ENCODE measurements at places on chromosomes 13 and 19. TPM values are rescaled to one million over a fixed set of nuclear protein-coding genes. Genes with fewer than 3 reads are reported as not detected.

DNA sequence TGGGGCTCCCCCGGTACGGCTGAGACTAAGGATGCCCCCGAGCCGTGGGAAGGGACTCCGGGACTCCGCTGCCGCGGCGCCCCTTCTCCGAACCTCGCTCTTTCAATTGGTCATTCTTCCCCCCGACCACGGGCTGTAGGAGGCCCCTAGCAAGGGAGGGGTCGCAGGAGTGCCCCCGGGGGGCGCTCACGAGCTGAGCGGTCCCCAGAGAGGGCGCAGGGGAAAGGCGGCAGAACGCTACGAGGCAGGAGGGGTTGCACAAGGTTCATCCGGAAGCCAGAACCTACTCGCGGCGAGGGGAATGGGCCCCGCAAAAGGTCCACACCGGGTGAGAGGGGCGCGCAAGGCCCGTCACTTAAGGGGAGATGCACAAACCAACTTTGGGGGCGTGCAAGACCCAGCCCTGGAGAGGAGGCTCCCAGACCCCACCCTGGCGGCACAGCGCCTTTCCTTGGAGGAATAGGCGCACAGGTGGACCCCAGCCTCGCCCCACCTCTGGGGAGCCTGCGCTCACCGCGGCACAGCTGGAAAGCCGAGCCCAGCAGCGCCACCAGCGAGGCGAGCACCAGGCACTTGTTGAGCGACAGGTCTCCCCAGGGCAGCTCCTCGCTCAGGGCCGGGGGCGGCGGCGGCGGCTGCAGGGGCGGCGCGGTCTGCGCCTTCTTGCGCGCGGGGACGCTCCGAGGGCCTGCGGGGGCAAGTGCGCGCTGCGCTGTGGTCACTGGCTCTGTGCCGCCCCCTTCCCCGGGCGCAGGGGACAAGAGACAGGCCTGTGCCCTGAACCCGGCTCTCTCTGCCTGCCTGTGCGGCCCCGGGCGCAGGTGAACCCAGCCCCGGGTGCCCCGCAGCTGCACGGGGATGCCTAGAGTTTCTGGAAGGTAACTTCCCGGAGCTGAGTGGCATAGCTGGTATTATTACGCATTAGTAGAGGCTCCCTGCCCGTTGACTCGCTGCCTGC is 2.8 kb downstream of the JSRP1 start:
- peak; percentile 58 for DNase-seq

- DNase-seq: no peak
Observed at GRCh38 chr19:38671654-38672053, 24.2 kb downstream of the ACTN4 start.

- DNase-seq: peak; percentile 46
Observed at GRCh38 chr13:32164622-32165268, 133.2 kb downstream of the FRY start.

DNA sequence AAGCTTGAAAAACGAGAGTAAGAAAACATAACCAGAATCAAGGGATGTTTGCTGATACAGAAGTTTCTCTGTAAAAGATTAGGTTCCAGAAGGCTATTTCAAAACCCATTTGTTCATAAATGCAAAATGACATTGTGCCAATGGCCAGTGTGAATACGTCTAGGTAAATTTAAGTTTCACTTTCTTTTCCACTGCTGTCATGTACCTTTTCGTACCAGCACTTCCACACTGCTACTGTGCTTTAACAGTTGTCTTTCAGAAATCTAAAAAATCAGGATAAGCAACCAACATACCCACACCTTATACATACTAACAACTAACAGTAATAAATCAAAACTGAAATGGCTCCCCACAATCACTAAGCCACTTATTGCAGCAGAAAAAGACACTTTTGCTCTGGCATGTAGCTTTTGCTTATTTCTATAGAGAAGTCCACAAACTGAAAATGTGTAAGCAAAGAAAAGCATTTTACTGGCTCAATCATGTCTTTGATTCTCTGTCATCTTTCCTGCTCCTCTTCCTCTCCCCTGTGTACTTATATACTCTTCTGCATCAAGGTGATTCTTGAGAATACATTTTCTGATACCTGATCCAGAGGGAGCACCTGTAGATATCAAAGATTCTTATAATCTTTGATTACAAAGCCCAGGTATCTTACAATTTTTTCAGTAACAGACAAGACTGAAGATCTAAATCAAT is 34.3 kb downstream of the ELF1 start:
- DNase-seq: no peak

DNA sequence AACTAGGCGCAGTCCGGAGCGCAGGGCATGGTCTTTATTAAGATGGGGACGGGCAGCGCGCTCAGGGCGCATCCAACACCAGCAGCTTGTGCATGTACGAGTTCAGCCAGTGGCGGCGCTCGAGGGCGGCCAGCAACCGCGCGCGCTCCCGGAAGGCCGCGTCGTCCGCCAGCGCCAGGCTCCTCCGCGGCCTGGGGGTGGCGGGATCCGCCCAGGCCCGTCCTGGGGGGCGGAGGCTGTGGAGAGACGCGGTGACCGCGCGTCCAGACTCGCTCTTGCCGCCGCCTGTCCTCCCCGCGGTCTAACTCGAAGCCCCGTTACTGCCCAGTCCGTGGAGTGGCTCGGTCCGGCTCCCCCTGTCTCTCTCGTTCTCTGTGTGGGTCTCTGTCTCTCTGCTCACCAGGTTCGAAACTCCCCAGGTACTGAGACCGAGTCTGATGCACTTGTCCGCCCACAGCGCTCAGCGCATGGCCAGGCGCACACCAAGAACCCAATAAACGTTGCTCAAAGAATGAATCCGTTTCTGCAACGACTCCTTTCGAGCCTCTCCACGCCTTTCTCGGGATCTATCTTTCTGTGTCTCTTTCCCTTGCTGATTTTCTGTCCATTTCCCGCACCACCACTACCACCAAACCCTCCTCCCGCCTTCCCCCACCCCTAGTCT is 702 bp downstream of the PTH2 start:
- DNase-seq: peak; percentile 85

The GTF2F2 gene
- polyA plus RNA-seq: 30.3 TPM

The CCDC122 gene
- polyA plus RNA-seq: 1.4 TPM

DNA sequence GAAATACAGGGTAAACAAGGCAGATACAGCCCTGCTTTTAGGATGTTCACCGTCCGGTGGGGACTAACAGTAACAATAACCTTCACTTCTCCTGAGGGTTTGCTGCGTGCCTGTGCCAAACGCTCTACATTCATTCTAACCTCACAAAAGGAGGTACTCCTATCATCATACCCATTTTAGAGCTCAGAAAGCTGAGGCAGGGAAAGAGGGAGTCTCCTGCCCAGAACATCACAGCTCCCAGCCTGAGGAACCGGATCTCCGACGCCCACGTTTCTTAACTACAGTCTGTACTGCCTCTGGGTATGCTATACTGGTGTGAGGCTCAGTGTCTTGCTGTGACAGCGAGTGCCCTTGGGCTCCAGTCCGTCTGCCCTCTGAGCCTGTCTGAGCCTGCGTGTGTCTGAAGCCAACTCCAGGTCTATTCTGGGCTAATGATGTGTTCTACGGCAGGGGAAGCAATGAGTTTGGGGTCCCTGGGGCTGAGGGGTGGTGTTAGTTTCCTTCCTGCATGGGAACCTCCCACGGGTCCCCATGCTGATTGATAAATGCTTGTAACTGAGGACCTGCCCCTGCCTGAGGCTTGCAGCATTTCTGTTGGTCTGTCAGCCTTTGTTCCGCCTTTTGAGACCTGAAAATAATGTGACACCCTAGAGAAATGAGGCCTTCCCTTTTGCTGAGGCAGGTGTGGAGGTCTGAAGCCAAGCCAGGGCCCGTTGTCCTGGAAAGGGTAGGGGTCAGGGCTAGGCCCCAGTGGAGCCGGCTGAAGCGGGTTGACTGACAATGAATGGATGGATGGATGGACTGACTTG is 4.9 kb downstream of the LIPE start:
- DNase-seq: no peak

DNA sequence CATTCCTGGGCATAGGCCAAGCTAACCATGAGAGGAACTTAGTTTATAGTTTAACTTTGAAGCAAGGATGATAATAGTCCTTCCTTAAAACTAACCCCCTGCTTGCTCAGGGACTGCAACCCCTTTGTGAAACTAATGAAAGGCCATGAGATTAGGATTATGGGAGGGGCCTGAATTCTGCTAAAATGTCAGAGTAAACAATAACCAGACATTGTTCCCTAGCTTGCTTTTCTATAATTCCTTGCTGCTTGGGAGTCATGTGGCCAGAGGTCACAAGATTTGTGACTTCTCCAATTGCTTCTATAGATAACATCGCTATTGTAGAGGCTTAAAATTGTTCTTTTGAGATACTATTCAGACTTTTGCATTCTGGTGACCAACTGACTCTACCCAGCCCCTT is 634.0 kb downstream of the TBC1D4 start:
- DNase-seq: no peak

DNA sequence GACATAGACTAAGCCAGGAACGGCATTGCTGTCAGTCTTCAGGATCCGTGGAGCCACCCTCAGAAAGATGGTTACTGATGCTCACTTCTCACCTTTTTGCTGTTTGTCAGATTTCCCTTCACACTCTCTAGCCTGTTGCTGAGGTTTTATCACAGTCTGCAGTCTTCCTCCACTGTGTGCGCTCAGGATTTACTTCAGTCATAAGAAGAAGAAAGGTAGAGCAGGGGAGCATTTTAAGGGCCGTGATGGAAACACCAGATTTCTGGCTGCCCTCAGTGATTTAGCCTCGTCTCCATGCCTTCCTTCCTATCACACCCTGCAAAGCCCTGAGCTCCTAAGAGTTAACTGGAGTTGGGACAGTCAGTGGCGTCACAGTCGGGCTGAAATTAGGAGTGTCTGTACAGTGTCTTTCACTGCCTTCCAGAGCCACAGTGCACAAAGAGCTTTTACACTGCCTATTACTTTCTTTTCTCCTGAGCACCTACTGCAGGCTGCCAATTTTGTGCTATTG is 60.0 kb upstream of the GPR183 start:
- no peak for DNase-seq

GRCh38 chr19:10642473-10643171 is 11.5 kb upstream of the ILF3 start:
- peak; percentile 20 for DNase-seq

- DNase-seq: no peak
Observed at GRCh38 chr19:36136964-36137686, 2.7 kb upstream of the CAPNS1 start.

DNA sequence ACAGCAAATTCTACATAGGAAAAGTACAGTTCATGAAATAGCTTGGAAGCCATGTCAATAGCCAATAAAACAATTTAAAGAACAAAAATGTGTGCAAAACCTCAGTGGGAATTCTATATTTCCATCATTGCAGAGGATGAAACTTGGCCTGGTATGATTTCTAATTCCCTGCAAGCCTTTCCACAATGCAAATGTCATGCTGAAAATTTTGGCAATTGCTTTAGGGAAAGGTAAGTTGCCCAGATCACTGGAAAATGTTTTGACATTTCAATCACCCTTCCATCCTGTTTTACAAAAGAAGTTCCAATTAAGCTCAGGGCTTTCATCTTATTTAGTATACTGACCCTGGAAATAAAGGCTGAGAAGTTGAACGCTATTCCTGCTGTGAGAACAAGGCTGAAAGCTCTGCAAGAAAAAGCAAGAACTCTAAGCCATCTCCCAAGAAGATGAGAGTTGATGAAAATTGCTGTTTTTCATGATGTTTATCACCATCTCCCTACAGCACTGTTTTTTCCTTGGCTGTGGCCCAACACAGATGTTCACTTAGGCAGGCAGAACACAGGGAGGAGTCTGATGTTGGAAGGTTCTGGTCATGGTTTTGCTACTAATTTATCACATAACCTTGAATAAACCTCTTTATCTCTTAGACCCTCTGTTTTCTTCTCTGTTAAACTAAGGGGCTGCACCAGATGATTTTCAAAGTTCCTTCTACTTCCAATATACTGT is 263.7 kb downstream of the KCTD12 start:
- DNase-seq: peak; percentile 57

DNA sequence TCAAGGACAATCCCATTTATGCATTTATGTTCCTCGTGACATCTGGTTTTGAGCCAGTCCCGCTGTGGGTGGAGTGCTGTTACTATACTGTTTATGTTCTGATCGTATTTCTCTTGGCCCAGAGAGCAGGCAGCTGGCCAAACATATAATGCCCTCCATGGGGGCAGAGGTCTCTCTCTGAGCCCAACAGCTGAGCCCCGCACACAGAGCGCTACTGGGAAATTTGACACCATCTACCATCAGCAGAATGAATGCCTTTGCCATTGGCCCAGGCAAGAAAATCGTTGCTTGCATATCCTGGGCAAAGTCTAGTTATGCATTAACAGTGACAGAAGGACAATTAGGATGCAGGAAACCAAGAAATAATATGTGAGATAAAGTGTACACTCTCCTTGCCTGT is 126.8 kb upstream of the CACNA1A start:
- DNase-seq: no peak

The ITGBL1 gene
- 78.7 TPM for polyA plus RNA-seq

The LRG1 gene
- 0.23 TPM for polyA plus RNA-seq

The MEIS3 gene
- polyA plus RNA-seq: 61.0 TPM

DNA sequence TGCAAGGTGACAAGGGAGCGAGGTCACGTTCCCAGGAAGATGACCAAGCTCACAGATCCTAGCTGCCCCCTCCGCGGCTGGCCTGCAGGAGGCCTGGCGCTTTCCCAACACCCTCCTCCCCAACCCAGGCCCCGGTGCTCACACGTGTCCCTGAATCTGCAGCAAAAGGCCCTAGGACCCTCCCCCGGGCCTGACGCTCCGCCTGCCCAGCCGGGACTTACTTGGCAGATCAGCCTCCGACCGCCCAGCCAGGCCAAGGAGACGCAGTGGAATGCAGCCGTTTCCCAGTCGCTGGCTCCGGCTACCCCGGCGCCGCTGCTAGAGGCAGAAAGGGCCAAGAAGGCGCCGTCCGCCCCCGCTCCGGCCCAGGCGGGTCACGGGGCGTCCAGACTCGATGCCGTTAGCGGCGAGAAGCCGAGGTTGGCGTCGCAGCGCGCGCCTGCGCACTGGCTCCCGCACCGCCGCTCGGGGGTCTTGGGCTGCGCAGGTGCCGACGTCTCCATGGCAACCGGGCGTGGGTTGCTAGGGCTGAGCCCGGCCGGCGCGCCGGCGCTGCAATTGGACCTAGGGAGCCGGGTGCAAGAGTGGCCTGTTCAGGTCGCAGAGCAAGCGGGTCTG is at the start of gene PNMA8A:
TSS of gene PNMA8A (minus strand) at position 448 of the 618 bp plus-strand sequence. CDS start 528 bp downstream, outside the sequence.
- peak; percentile 97 for DNase-seq

GRCh38 chr13:29101409-29101808 is 281.3 kb downstream of the MTUS2 start:
- no peak for DNase-seq

The ZNF790 gene
- 2.2 TPM for polyA plus RNA-seq

- DNase-seq: no peak
Observed at GRCh38 chr19:40600570-40601133, 517 bp upstream of the LTBP4 start.

The ERICH4 gene
- not detected for polyA plus RNA-seq

DNA sequence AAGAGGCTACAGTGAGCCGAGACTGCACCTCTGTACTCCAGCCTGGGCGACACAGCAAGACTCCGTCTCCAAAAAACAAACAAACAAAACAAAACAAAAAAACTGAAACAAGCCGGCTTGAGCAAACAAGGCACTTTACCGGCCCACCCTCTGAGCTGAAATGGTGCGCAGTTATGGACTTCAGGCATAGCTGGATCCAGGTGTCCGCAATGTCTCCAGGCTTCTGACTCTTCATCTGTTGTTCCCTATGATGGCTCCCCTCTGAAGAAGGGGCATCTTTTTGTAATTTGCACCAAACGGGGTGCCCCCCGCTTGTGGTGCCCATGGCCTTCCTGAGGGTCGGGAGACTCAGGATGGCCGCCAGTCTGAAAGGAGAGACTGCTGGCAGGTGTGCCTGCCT is 6.2 kb downstream of the C2CD4C start:
- no peak for DNase-seq

All from SK-N-SH (cell line).